ENCODE measurements at places on chromosomes 3 and 15.

- DNase-seq, result no peak
These were observed 160.1 kb upstream of the BHLHE40 start for GRCh38 chr3:4818986-4819693.

- no peak for DNase-seq
These were observed 228.0 kb downstream of the FMN1 start for GRCh38 chr15:32966512-32966911.

DNA sequence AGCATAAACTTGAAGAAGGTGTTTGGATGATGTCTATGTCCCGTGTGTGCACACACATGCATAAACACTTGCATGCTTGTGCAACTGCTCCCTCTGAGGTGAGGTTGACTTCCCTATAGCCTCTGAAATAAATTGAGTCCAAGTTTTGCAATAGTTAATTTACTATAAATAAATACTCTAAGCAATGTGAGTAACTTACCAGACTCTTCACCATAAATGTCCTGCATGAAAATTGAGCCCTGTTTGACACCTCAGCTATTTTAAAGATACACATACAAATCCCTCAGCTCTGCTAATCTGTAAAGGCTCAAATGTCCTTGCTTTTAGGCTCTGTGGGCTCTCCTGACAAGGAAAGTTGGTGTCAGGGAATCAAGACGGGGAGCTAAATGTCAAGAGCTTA is 37.1 kb downstream of the GJD2 start:
- no peak for DNase-seq

DNA sequence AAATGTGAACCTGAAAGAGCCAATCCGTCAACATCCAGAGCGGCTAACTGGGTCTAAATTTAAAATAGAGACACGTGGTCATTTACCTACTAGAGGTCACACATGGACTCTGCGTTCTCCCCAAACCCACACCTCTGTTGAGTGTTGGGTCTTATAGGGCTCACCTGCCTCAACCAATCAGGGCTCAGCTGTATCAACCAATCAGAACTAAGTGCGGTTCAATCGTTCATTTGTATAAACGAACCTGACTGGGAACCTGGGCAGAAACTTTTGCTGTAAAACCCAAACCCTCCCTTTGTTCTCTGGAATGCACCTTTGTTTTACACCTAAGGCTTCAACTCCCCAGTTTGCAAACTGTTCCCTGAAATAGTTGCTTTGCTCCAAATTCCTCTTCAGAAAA is 8.9 kb downstream of the DNAAF4 start:
- DNase-seq, result no peak

DNA sequence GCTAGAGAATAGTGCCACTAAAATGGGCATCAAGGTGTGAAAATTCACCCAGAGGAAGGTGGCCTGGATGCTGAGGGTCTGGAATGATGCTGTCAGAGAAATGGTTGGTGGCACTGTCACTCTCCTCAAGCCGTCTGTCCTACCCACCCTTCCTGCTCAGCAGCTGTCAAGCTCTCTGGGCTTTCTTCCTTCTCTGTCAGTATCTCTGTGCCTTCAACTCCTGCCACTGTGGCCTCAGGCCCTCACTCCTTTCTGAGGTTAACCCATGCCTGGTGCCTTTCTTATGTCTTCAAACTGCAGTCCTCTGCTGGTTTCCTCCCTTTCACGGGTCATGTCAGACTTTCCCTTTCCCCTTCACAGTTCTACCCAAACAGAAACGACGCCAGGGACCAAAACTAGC is 4.4 kb downstream of the MYO5C start:
- DNase-seq, result no peak
